ENCODE measurements at places on chromosomes 11 and 22.

GRCh38 chr11:16784097-16784496 lies 45.6 kb downstream of the C11orf58 start:
- no peak for DNase-seq

GRCh38 chr11:130449996-130450769 lies 1.7 kb downstream of the ADAMTS15 start:
- DNase-seq: no peak

- no peak for DNase-seq
These were observed 11.5 kb downstream of the PKNOX2 start for GRCh38 chr11:125175896-125176575.

GRCh38 chr11:7688238-7688826 lies 15.0 kb upstream of the CYB5R2 start:
- DNase-seq: no peak

GRCh38 chr11:31656051-31656450 lies 146.5 kb downstream of the ELP4 start:
- no peak for DNase-seq

- no peak for DNase-seq
These were observed 65.6 kb downstream of the SHANK2 start for GRCh38 chr11:71186806-71187205.

DNA sequence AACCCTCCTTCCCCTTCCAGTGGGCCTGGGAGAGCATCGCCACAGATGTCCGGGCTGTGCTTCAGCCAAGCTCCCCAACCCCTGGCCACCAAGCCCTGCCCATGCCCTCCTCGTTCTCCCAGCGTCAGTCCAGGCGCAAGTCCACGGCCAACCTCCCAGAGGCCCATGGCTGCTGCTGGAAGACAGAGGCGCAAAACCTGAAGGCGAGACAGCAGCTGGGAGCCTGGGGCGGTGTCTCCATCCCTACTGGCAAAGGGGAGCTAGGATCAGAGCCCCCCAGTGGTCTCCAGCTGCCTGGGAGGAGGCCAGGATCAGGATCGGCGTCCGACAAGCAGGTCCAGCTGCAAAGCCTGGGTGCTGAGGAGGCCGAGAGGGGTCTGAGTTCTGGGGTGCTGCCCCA lies 1.9 kb downstream of the TSGA10IP start:
- DNase-seq: no peak

DNA sequence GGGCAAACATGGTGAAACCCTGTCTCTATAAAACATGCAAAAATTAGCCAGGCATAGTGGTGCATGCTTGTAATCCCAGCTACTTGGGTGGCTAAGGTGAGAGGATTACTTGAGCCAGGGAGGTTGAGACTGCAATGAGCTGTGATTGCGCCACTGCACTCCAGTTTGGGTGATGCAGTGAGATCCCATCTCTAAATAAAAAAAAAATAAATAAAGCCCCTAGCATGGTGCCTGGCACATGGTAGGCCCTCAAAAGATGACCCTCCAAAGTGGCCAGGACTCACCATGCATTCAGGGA lies 74.6 kb downstream of the PTPRJ start:
- DNase-seq: no peak

DNA sequence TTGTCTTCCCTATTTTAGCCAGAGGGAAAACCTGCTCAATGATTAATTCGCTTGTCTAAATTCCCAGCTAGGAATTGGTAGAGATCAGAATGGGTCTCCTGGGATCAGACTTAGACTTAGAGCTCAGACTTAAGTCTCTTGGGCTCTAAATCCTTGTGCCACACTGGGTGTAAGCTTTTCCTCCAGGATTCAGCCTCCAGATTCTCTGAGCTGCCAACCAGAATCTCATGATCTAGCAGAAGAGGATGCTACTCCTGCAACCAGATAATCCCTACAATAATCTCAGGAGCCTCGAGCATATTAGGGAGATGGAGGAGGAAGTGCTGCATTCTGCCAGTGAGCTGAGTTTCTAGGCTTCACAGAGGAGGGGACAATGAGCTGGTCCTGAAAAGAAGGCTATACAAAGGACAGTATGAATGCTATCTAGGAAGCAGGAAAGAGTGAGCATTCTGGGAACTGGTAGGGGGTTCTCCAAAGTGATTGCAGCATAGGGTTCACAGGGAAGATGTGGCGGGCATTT lies 211.6 kb upstream of the SESN3 start:
- DNase-seq: no peak

DNA sequence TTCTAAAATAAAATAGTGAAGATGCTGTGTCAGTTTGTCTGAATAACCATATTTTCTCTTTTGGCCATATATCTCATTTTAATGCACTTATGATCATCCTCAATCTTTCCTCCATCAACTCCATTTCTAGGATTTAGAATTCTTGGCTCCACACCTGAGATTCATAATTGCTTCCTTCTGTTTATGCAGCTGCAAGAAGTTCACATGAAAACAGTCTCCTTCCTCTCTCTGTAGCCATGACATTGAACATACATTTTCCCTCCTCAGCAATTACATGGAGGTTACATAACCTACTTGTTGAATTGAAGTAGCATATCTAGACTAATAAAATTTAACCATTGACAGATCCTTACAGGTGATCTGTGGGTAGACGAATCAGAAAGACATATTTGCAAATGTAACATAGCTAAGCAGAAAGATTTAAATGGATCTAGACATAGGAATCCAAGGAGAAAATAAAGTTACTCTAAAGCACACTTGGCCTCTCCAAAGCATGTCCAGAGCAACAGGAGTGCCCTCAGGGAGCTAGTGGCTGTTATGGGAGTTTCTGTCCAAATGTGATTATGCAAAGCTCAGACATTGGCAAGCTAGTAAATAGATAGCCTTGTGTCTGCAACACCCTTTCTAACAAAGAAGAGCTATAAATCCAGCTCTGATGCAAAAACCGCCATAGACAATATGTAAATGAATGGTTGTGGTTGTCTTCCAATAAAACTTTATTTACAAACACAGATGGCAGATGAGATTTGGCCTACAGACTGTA lies 119.9 kb upstream of the MPPED2 start:
- no peak for DNase-seq

- DNase-seq: no peak
These were observed 13.0 kb downstream of the BCR start for GRCh38 chr22:23193196-23193827.

DNA sequence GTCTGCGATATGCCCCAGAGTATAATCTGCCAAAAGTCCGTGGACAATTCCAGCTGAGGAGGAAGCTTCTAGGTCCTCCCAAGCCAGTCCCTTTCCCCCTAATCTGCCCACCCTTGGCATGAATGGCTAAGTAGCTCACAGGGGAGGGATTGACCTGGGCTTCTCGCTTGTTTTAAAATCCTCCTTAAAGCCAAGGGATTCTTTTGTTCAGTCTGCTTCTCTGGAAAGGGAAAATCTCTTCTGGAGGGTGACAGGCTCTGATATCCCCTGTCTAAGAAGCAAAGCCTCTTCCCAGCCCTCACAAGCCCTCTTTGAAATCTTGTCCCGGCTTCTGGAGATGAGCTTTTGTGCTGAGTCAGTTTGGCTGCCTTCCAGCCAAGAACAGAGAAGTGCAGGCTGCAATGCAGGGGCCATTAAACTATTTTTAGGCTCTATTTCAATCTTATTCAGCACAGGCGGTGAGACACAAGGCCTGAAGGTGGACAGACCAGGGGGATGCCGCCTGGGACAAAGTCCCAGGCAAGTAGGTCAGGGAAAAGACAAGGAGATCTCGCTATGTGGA lies 23.9 kb downstream of the NEFH start:
- peak; percentile 34 for DNase-seq

GRCh38 chr11:130070846-130071200 lies 1.1 kb downstream of the APLP2 start:
- no peak for DNase-seq

- DNase-seq: no peak
These were observed 16.8 kb upstream of the MUC6 start for GRCh38 chr11:1053121-1053901.

- DNase-seq: no peak
These were observed 2.4 kb downstream of the MPST start for GRCh38 chr22:37021710-37022482.

DNA sequence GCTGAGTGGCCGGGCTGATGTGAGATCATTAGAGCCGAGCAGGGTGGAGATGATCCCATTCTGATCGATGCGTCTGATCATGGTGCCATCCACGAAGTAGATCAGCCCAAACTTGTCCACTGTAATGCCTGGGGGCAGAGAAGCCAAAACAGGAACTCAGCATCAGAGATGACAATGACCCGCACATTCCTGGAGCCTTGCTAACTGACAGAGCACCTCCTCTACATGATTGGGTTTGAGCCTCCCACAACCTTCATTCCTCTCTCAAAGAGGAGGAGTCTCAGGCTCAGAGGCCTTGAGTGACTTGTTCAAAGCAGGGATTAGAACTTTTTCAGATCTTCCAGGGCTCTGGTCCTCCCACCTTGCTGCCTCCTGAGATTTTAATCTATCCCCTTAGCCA lies 133.7 kb upstream of the NARS2 start:
- DNase-seq: no peak

DNA sequence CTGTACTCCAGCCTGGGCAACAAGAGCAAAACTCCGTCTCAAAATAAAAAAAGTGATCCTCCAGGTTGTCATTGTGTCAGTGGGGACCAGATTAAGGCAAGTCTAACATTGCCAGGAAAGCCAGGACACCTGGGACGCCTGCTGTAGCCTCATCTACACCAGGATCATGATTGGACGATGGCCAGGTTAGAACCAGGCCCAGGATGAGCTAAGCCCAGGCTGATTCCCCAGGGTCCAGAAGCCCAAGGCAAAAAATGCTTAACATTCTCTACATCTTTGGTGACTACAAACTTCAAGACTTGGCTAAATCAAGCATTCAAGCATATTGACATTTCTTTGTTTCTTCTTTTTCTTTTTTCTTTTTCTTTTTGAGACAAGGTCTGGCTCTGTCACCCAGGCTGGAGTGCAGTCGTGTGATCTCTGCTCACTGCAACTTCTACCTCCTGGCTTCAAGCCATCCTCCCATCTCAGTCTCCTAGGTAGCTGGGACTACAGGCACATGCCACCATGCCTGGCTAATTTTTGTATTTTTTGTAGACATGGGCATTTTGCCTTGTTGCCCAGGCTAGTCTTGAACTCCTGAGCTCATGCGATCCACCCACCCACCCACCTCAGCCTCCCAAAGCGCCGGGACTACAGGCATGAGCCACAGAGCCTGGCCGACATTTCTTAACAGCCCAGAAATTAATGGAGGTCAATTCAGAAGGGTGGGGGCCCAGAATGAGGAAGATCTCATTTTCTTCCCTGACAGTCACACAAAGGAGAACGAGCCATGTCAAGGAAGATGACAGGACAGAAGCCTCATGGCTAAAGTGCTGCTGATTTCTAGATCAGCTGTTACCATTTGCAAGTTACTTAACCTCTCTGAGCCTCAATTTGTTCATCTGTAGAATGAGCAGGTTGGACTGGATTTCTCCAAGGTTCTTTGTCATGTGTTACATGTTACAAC lies 12.5 kb upstream of the PTPRJ start:
- DNase-seq: no peak

DNA sequence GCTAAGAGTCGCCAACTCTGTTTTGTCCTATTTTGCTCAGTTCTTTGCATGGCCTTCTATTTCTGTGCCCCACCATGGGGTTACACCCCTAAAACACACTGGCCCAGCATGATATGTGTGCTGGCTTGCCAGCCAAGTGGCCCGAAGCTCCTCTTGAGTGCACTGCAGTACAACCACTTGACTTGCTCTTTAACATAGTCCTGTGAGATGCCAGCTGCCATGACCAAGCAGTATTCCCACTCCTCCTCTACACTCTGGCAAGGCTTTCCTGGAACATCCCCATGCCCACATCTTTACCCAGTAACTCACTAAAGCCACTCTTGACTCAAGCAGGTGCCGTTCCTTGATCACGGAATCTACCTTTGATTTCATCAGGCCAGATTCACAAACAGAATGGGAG lies 102.9 kb upstream of the GAL start:
- DNase-seq: peak; percentile 86

- no peak for DNase-seq
These were observed 5.5 kb downstream of the PRG3 start for GRCh38 chr11:57375490-57375889.

- DNase-seq: no peak
These were observed 8.1 kb downstream of the C11orf91 start for GRCh38 chr11:33692541-33692940.

DNA sequence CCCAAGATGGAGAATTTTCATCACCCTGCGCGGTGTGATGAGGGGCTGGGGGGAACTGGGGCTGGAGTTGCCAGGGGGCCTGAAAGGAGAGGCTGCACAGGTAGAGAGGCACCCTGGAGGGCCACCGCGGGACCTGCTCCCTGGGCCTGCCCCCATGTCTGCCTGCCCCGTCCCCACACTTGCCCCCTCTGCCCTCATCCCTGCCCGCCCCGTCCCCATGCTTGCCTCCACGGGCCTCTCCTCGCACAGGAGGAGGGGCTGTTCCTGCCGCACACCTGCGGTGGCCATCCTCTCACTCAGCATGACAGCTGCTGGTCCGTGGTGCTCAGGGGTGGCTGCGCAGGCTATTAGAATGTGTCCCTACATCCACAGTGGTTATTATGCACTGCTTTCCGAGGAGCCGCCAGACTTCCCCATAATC lies 43.5 kb downstream of the LINC01488 start:
- DNase-seq: no peak

- DNase-seq: no peak
These were observed 55.4 kb upstream of the NECTIN1 start for GRCh38 chr11:119784421-119784820.

GRCh38 chr22:45603619-45604018 lies 68.0 kb upstream of the ATXN10 start:
- no peak for DNase-seq

GRCh38 chr11:128428935-128429334 lies 158.4 kb downstream of the ETS1 start:
- DNase-seq: no peak

- DNase-seq: no peak
These were observed 16.3 kb upstream of the ARFGAP3 start for GRCh38 chr22:42873356-42873755.

GRCh38 chr11:20564846-20565635 lies 34.4 kb upstream of the SLC6A5 start:
- no peak for DNase-seq

GRCh38 chr11:118927554-118928100 lies 1.9 kb upstream of the BCL9L start:
- no peak for DNase-seq

DNA sequence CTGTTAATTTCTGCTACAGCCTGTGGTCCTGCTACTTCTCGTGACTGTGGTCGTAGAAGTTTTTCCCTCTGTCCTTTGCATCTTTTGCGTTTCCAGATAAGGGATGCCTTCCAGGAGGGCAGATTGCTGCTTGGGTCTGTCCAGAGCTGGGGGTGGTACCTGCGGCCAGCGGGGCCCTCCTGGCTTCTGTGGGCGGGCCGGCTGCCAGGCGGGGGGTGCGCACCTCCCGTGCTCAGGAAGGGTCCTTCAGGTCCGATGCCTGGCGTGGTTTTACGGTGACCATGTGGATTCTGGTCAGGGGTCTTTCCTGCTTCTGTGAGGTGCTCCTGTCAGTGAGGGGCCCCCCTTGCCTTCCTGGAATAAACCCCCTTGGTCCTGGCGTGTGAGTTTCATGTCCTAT lies 84.8 kb downstream of the KCNQ1 start:
- DNase-seq: no peak

All from NCI-H460 (cell line).